ENCODE measurements at places on chromosomes 3 and 15.

- DNase-seq = no peak
Measured at GRCh38 chr15:68586274-68586961, 7.6 kb downstream of the CORO2B start.

GRCh38 chr3:18883571-18883970 is 264.7 kb upstream of the KCNH8 start:
- no peak for DNase-seq

DNA sequence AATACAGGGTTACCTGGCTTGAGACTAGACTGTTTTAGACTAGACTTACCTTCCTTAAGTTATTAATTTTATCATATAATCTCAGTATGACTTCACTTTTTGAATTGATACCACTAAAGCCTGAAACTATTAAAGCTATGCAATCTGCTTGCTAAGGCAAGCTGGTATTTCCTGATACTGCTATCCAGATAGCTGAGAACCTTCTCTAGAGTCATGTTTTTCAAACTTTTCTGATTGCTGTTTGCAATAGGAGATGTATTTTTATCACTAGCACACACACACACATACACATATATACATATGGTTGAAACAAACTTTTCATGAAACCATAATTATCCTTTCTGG is 9.3 kb upstream of the MAGI1 start:
- DNase-seq = no peak

GRCh38 chr15:40252438-40253166 is 13.7 kb downstream of the PAK6 start:
- no peak for DNase-seq

DNA sequence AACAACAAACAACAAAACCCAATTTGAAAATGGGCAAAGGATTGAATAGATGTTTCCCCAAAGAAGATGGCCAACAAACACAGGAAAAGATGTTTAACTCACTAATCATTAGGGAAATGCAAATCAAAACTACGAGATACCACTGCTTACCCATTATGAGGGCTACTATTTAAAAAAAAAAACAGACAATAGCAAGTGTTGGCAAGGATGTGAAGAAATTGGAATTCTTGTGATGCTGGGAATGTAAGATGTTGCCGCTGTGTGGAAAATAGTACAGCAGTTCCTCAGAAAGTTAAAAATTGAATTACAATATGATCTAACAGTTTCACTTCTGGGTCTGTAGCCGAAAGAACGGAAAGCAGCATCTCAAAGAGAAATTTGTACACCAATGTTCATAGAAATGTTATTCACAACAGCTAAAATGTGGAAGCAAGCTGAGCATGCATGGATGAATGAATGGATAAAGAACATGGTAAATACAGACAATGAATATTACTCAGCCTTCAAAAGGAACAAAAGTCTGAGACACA is 121.9 kb downstream of the CHSY1 start:
- no peak for DNase-seq

GRCh38 chr15:42608110-42608531 is 32.7 kb downstream of the STARD9 start:
- DNase-seq = peak; percentile 44

DNA sequence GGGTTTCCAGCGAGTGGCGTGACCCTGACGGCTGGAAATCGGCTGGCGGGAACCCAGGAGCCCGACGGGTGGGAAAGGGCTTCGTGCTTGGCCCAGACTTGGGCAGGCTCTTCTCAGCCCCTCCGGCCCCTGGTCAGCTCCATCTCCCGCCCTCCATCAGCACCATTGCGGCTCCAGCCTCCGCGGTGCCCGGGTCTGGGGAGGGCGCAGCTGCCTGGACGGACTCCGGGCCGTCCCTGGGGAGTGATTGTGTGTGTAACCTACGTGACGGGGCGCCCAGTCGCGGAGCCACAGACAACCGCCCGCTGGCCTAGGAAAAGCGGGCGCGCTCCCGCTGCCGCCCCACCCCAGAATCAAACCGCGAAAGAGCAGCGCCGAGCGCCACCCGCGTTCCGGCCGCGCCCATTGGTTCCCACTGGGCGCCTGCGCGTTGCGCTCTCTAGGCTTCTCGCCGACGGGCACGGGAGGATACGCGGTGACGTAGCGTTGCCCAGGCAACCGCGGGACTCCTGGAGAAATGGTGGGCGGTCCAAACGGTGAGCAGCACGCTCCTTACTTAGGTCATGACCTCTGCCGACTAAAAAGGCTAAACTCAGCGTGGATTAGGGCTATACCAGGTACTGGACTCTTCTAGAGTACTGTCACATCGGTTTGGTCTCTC is at the start of gene CFAP20DC:
Gene CFAP20DC, minus strand, starts transcription at position 355 of the 661 bp plus-strand sequence. CDS start 394 bp downstream, outside the sequence.
- peak; percentile 92 for DNase-seq

DNA sequence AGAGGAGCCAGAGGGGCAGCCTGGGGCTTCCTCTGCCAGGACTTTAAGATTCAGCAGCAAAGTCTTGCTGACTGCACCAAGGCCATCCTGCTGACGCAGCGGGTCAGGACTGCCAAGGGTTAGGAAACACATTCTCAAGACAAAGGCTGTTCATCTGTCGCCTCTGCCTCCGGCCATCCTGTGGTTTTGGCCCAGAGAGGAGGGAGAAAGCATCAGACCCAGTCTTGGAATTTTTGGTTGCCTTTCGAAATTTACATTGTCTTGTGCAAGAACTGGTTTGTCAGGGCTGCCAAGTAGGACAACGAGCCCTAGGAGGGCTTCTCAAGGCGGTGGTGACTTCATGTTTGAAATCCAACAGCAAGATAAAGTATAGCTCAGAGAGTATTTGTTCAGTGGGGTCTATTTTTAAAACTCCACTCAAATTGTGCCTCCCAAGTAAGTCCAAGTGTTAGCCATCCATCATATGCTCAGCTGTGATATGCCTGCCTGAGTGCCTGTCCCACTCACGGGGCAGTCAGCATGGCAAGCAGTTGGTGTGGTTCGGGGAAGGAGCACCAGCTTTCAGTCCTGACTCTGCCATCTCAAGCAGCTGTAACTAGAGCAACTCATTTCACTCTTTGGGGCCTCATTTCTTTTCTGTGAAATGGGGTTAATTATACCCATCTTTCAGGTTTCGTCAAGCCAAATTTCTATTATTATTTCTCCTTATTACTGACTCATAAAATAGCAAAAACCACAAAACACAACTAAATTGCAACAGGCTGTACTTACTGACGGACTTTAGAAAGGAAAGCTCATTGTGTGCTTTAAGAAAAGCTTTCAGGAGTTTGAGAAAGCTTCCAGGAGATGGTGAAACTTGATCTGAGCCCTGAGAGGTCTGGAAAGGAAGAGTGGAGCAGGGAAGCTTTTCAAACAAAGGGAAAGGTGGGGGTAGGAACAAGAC is 42.4 kb upstream of the RHO start:
- DNase-seq = no peak

DNA sequence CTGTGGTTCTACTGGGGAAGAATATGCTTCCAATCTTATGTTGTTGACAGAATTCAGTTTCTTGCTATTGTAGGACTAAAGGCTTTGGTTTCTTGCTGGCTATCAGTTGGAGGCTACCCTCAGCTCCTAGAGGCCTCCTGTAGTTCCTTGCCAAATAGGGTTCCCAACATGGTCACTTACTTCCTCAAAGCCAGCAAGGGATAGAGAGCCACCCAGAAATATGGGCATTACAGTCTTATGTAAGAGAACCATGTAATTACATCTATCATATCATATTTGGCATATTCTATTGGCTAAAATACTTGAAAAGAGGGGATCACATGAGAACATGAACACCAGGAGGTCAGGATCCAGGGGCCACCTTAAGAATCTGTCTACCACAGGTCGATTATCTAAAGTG is 6.2 kb upstream of the COX17 start:
- no peak for DNase-seq

DNA sequence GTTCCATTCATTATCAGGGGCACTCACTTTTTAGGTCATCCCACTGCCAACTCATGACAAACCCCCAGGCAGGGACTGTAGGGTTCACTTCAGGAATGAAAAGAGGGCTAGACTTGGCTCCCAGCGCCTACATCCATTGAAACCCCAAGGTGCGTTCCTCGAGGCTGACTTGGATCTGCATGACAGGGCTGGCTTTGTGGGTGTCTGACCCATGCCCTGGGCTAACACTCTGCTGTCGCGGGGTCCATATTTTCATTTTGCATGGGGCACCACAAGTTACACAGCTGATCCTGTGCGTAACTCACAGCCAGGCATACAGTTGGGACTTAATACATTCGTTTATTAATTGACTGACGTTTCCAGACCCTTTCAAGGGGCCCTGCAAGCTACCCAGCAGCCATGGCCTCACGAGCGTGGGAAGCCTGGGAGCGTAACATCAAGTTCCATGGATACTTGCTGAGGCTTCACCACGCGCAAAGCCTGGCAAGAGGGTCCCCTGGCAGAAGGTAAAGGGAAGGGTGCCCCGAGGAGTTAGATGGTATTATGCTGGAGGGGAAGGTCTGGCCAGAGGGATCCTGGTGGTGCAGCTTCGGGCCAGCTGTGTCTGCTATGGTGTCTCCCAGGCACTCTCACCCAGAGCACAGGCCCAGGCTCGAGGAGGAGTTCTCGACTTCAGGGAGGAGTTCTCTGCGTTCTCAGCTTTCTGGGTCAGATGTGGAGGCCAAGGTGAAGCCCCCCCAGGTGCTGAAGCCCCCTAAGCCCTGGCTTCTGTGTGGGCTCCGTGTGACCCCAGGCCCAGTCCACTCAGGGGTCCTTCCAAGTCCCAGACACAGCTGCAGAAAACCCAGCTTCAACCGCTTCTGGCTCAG is 85.4 kb downstream of the ADAMTS17 start:
- DNase-seq = no peak

GRCh38 chr15:60592371-60593169 is 113.6 kb upstream of the ICE2 start:
- peak; percentile 79 for DNase-seq

DNA sequence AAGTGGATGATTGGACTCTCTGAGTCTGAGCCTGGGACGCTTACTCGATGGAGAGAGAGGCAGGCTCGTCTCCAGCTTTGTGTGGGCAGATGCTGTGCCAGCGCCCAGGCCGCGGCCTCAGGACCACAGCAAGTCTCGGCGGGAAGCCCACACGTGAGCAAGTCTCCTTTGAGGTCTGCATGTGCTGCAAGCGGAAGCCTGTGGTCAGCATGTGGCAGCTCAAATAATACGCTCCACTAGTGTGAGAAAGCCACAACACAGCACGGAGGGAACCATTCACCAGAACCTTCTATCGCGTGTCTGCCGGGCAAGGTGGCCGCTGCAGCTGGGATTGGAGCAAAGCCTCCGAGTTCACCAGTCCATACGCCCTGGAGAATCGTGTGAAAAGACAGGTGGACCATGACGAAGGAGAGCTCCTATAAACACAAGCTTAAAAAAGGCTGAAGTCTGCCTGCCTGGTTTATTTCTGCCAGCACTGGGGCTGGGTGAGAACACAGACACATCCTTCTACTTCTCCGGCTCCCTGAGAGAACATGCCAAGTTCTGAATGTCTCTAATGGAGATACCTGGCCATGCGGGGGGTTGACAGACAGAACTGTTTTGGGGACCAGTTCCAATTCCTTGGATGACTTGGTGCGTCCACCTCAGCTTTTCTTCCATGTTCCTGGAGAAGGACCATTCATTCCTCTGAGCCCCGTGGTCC is 82.0 kb upstream of the LRIG1 start:
- peak; percentile 9 for DNase-seq

GRCh38 chr3:52084954-52085680 is 28.7 kb upstream of the DUSP7 start:
- no peak for DNase-seq

DNA sequence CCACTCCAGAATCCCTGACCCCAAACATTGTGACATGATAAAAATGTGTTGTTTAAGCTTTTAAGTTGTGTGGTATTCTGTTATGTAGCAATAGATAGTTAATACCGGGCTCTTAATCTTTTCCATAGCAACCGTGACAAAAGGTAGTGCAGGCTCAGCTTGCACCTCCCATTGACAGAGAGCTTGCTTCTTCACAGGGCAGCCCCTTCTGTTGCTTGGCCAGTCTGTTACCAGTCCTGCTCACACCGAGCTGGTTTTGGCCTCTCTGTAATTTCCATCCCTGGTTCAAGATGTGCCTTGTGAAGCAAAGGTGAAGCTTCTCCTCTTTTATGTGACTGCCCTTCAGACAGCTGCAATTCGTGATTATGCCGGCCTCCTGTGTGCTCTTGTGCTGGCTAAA is 86.9 kb downstream of the CRYGS start:
- DNase-seq = no peak

DNA sequence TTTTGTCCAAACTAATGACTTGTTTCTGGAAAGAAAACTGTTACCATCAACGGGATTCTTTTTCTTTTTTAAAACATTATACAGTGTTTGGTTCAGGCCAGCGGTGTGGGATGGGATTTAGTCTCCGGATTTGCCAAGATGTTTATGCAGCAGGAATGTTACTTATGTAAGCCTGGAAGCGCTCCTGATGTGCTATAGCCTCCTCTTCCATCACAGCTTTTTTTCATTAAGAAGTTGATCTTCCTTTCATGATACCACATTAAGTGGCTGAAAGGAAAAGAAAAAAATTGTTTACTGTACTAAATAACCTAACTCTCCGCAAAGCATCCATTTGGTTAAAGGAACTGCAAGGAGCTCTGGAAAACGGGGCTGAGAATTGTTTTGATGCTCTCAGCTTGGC is 120.5 kb upstream of the ALDH1A3 start:
- DNase-seq = no peak

DNA sequence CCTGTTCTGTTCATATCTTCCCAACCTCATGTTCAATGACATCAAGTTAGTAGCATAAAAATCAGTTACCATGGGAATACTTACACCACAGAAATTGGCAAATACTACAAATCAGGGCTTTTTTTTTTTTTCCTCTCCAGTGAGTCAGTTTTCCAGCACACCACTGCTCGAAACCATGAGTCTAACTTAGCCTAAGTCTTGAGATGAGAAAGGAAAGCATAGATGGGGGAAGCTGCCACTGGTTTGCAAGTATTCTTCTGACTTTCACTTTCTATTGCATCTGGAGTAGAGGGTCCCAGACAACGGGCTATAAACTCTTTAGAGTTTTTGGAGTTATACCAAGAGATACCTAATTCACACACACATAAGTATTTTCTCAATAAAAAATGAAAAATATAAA is 416.1 kb upstream of the LMCD1 start:
- no peak for DNase-seq

DNA sequence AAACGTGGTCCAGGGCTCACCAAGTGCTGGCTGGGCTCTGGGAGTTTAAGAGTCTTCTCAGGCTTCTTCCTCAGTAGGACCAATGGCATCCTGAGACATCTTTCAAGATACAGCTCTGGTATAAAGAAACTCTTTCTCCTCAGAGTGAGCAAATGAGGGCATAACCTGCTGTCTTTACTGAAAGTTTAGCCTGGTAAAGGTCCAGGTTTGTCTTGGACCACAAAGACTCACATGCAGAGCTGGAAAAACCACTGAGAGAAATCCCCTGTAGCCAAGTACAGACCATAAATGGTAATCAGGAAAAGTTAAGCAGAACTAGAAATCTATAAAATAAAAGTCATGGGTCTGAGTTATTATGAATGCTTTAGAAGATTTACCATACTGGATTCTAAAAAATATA is 23.1 kb downstream of the CD47 start:
- no peak for DNase-seq

DNA sequence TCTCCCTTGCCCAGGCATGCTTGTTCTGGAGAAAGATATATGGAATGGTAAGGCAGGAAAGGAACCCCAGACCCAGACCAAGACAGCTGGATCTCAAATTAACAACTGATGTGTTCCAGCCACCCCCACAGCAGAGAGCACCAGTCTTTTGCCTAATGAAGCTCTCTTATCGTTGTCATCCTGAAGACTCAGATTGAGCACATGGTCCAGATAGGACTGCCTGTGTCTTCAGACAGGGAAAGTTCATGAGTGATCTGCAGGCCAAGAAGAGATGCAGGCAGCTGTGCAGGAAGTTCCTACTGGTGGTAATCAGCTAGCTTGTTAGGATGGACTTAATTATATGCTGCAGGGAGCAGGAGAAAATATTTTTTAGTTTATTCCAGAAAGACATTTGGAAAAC is 53.3 kb downstream of the PPP2R3A start:
- DNase-seq = no peak

Data from stimulated activated CD8-positive, alpha-beta memory T cell treated with anti-CD3 and anti-CD28 coated beads, Interleukin-15, amount 100 ng/mL, for 48 hours (primary cell).